ENCODE measurements at places on chromosomes 1 and 21. TPM values are rescaled to one million over a fixed set of nuclear protein-coding genes. Genes with fewer than 3 reads are reported as not detected.

The NUDT4B gene
- not detected for total RNA-seq

GRCh38 chr1:171226747-171227370 lies 21.4 kb upstream of the FMO1 start:
- no peak for DNase-seq
- no peaks in the 10 kb centered on the region for H3K27me3 ChIP-seq
- H3K4me1 ChIP-seq: no peaks in the 10 kb centered on the region
- no peak overlapping the region for H3K27ac ChIP-seq
- H3K36me3 ChIP-seq: no peaks in the 10 kb centered on the region
- H3K4me3 ChIP-seq: no peak overlapping the region

The IVL gene
- not detected for total RNA-seq

DNA sequence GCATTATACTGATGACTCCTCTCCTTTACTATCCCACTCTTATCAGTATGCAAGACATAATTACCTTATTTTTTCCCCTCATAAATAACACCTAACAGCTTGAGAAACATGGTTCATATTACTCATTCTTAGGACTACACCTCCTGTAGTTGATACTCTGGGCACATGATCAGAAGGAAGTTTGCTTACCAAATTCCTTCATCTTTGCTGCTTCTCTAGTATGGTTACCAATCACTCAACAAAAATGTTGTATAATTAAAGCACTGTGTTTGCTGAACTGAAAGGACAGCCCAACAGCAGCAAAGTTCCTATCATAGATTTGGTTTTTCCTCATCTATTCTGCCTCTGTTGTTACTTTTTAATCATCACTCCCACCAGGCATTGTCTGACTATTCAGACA lies 586.3 kb downstream of the LRRIQ3 start:
- DNase-seq: no peak
- no peaks in the 10 kb centered on the region for H3K4me1 ChIP-seq
- no peaks in the 10 kb centered on the region for H3K27me3 ChIP-seq
- H3K36me3 ChIP-seq: no peaks in the 10 kb centered on the region
- no peak overlapping the region for H3K4me3 ChIP-seq
- no peak overlapping the region for H3K27ac ChIP-seq

DNA sequence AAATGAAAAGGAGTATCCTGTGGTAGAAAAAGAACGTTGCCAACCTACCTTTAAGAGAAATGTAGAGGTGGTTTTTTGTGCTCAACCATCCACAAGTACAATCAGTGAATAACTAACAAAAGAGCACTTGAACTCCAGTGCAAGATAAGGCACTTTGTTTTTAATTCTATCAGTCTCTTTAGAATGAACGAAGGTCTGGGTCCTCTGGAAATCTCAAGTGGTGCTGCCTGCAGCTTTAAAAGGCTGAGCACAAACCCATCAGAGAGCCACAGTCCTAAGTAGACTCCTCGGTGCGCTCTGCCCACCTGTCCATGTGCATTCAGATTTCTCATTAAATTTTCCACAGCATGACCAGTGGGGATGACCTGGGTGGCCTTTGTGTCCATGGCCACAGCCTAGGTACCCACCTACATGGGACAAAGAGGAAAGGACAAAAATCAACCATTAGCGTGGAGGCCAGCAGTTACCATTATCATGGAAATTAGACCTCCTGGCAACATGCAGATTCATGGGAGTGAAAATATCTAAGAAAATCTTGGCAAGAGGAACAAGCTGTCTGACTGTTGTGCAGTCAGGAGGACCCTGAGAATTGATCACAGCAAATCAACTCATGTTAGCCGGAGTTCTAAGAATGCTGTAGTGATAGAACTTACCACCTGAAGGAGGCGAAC lies 9.4 kb downstream of the TRIM45 start:
- H3K27ac ChIP-seq: no peak overlapping the region
- no peak overlapping the region for H3K4me3 ChIP-seq
- H3K36me3 ChIP-seq: no peaks in the 10 kb centered on the region
- H3K27me3 ChIP-seq: no peaks in the 10 kb centered on the region

DNA sequence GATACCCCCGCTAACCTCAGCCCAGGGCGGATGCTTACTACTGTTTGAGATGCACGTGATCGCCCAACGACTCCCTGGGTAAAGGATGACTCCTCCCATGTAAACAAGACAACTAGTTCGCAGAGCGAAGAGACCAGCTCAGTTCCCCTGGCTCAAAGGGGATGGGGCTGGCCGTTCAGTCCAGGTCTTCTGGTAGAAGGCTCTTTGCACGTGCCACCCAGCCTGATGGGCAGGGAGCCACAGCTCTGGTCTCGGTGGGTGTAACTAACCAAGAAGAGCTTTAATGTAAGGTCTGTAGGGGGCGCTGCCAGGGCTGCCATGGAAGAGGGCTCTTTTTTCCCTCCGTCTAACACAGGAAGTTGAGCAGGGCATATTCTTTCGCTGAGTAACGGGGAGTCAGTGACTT lies 49.4 kb upstream of the PARP1 start:
- no peaks in the 10 kb centered on the region for H3K27me3 ChIP-seq
- H3K4me1 ChIP-seq: peaks cover 8% of the 10 kb centered on the region
- peak overlapping the region; percentile 19 for H3K4me3 ChIP-seq
- DNase-seq: peak; percentile 65
- H3K27ac ChIP-seq: no peak overlapping the region
- no peaks in the 10 kb centered on the region for H3K36me3 ChIP-seq

DNA sequence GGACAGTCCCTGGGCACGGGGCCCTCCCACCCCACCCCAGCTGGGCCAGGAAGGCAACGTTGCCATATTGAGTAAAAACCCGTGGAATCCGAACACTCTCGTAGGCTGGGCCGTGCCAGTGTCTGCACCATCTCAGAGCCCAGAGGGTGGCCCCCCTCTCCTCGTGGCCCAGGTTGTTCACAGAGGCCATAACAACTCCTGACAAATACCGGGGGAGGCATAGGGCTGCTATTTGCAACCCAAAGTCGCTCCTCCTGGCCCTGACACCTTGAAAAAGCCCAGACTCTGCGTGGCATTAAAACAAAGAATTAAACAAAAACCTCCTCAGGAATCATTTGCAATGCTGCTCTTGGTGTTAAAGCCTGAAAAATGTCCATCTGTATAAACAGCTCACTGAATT lies 141.4 kb downstream of the CASZ1 start:
- H3K27me3 ChIP-seq: no peaks in the 10 kb centered on the region
- no peak for DNase-seq
- H3K36me3 ChIP-seq: no peaks in the 10 kb centered on the region
- no peak overlapping the region for H3K27ac ChIP-seq

The ALPL gene
- not detected for total RNA-seq

DNA sequence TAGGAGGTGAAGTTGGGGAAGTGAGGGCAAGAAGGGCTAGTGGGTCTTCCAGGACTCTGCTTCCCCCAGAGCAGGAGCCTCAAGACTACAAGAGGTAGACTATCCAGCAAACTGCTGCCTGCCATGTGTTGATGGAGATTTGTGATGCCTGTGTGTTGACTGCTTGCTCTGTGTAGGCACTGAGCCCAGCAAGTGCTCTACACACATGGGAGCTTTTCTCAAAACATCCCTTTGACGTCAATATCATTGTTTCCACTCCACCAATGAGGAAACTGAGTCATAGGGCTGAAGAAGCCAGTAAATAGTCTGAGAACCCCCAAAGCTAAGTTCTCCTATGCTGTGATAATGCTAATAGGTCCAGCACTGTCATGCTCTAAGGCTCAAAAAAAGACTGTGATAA lies 207.2 kb upstream of the NFIA start:
- H3K36me3 ChIP-seq: no peaks in the 10 kb centered on the region
- no peaks in the 10 kb centered on the region for H3K4me1 ChIP-seq
- H3K4me3 ChIP-seq: no peak overlapping the region
- no peaks in the 10 kb centered on the region for H3K27me3 ChIP-seq
- no peak for DNase-seq

GRCh38 chr1:218643926-218644325 lies 298.8 kb downstream of the TGFB2 start:
- no peak for DNase-seq
- H3K4me1 ChIP-seq: no peaks in the 10 kb centered on the region
- H3K27me3 ChIP-seq: no peaks in the 10 kb centered on the region
- H3K36me3 ChIP-seq: no peaks in the 10 kb centered on the region
- no peak overlapping the region for H3K27ac ChIP-seq

DNA sequence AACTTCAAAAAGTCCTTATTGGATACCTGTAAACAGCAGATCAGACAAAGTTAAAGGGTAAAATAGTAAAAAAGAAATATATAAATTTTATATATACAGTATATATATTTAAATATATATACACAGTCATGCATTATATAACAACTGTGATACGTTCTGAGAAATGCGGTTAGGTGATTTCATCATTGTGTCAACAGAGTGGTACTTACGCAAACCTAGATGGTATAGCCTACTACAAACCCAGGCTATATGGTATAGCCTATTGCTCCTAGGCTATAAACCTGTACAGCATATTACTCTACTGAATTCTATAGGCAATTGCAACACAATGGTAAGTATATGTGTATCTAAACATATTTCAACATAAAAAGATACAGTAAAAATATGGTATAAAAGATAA lies 222.7 kb downstream of the NUF2 start:
- no peaks in the 10 kb centered on the region for H3K4me1 ChIP-seq
- H3K27me3 ChIP-seq: no peaks in the 10 kb centered on the region
- no peak for DNase-seq
- no peaks in the 10 kb centered on the region for H3K36me3 ChIP-seq

The RNU1-2 gene
- total RNA-seq: 1,293 TPM

DNA sequence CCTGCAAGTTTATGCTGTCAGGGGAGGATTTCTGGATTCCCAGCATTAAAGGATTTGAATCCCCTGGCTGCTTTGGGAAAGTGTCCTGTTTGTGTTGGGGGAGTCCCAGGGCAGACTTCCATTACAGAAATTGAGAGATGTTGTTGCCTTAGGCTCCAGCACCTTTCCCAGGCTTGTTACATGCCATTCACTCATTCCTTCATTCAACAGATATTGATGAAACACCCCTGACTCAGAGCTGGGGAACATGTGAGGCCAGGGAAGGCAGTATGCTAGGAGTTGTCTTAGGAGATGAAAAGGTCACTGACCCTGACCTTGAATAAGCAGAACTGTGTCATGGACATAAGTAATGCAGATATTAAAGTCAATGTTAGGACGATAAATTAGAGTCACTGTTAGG lies 161.7 kb downstream of the NTMT2 start:
- H3K27ac ChIP-seq: no peak overlapping the region
- no peaks in the 10 kb centered on the region for H3K36me3 ChIP-seq
- no peak for DNase-seq
- no peaks in the 10 kb centered on the region for H3K4me1 ChIP-seq
- no peak overlapping the region for H3K4me3 ChIP-seq

DNA sequence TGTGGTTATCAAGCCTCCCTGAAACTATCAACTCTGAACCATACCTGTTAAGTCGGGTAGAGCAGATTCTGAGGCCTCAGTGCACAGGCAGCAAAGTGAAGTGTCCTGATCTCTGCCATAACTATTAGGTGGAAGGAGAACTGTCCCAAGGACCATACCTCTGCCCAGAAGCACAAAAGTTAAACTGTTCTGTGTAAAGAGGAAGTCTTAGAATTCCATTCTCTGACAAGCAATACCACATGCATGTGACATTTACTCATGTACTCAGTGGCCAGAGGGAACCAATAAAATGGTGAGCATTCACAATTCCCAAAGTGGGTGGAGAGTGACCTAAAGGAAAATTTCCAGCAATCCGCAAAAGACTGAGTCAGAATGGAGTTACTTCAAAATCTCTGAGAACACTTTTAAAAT lies 61.0 kb downstream of the TOR3A start:
- no peak overlapping the region for H3K27ac ChIP-seq
- DNase-seq: no peak
- peaks cover 13% of the 10 kb centered on the region for H3K4me1 ChIP-seq
- H3K4me3 ChIP-seq: no peak overlapping the region
- H3K36me3 ChIP-seq: no peaks in the 10 kb centered on the region
- no peaks in the 10 kb centered on the region for H3K27me3 ChIP-seq

GRCh38 chr1:74160046-74160445 lies 37.9 kb downstream of the LRRIQ3 start:
- no peak for DNase-seq
- no peak overlapping the region for H3K27ac ChIP-seq
- H3K27me3 ChIP-seq: no peaks in the 10 kb centered on the region

- no peak for DNase-seq
- no peaks in the 10 kb centered on the region for H3K4me1 ChIP-seq
- no peaks in the 10 kb centered on the region for H3K27me3 ChIP-seq
- H3K4me3 ChIP-seq: no peak overlapping the region
These were observed 48.4 kb upstream of the ZNF326 start for GRCh38 chr1:89946532-89946931.

- H3K27me3 ChIP-seq: no peaks in the 10 kb centered on the region
- no peak overlapping the region for H3K4me3 ChIP-seq
- DNase-seq: no peak
- no peaks in the 10 kb centered on the region for H3K36me3 ChIP-seq
- no peak overlapping the region for H3K27ac ChIP-seq
These were observed 170.4 kb downstream of the PTPRC start for GRCh38 chr1:198809247-198809646.

The S100A7 gene
- not detected for total RNA-seq

DNA sequence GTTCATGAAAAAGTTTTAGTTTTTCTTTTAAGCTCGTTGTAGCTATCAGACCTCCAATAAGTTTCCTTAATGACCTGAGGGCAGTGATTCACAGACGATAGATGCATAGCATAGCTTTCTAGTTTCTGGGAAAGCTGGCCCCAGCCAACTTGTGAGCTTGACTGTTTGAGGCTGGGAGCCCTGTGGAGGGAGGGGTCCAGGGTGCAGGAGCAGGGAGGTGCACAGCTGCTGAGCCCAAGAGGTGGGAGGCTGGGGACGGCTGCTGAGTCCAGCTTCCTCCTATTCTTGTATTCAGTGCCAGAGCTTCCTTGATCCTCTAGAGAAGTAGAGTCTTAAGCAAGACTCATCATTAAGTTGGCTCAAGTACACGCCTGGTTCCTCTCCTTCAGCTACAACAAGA lies 11.0 kb upstream of the AVPR1B start:
- no peaks in the 10 kb centered on the region for H3K36me3 ChIP-seq
- H3K4me1 ChIP-seq: no peaks in the 10 kb centered on the region
- H3K27ac ChIP-seq: no peak overlapping the region

The FCN3 gene
- total RNA-seq: not detected

DNA sequence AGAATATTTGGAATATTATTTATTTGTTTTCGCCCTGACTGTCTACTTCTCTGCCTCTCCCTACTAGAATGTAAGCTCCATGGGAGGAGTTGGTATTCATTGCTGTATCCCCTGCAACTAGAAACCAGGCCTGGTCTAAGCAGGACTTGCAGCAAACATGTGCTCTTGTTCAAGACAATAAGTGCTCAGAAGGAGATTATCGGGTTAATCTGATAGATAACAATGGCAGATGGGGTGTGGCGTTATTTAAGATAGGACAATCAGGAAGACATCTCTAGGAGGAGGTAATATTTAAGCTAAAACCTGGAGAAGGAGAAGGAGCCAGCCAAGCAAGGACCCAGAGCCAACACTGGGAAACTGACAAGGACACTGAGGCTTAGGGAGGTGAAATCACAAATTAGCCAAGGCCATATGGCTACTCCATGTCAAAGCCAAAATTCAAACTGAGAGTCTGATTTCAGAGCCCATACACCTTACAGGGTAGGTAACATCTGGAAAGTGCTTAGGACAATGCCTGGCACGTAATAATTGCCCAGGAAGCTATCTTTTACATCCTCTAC lies 41.5 kb downstream of the STYXL2 start:
- H3K36me3 ChIP-seq: no peaks in the 10 kb centered on the region
- H3K4me1 ChIP-seq: no peaks in the 10 kb centered on the region
- H3K27me3 ChIP-seq: peaks cover 6% of the 10 kb centered on the region
- H3K27ac ChIP-seq: no peak overlapping the region

The RERE gene
- total RNA-seq: 39.2 TPM

- H3K36me3 ChIP-seq: no peaks in the 10 kb centered on the region
- H3K4me3 ChIP-seq: peak overlapping the region; percentile 8
- H3K27me3 ChIP-seq: no peaks in the 10 kb centered on the region
These were observed 13.3 kb downstream of the TGFBR3 start for GRCh38 chr1:91872559-91873081.
